ENCODE measurements at places on chromosomes 6 and 20. TPM values are rescaled to one million over a fixed set of nuclear protein-coding genes. Genes with fewer than 3 reads are reported as not detected.

Gene NTSR1
- not detected for total RNA-seq

Gene MAS1
- total RNA-seq, result not detected

Gene PI16
- total RNA-seq, result 0.37 TPM

Gene UBE2V1
- 158 TPM for total RNA-seq

Gene SNAI1
- 0.21 TPM for total RNA-seq

Gene ULBP3
- total RNA-seq, result 2.1 TPM

Gene ME1
- 0.14 TPM for total RNA-seq

Gene KCNQ2
- total RNA-seq, result 0.05 TPM

Gene PDCD2
- 75.4 TPM for total RNA-seq

Gene PDRG1
- 14.9 TPM for total RNA-seq

Gene RIN2
- not detected for total RNA-seq

Gene SLC17A2
- total RNA-seq, result not detected

Gene ZC2HC1B
- total RNA-seq, result 0.23 TPM

Gene BMP2
- total RNA-seq, result not detected

Gene TENT5A
- 1.5 TPM for total RNA-seq

Gene FAM162B
- total RNA-seq, result not detected

Gene IPCEF1
- total RNA-seq, result 17.3 TPM

Gene PTPRK
- 2.6 TPM for total RNA-seq

Gene TPBG
- not detected for total RNA-seq

Gene SLC9A8
- 16.3 TPM for total RNA-seq

Gene CAPN11
- total RNA-seq, result not detected

Gene SNAP91
- total RNA-seq, result not detected

Gene PRRT1
- total RNA-seq, result 0.28 TPM

Gene CRIP3
- total RNA-seq, result 0.50 TPM

Gene APMAP
- 47.5 TPM for total RNA-seq

Gene EEF1A2
- 0.84 TPM for total RNA-seq

Gene BPIFB1
- total RNA-seq, result not detected

Gene EPPIN
- not detected for total RNA-seq

Gene SIRPB2
- total RNA-seq, result not detected

Gene ULBP1
- 0.82 TPM for total RNA-seq

Gene SLC17A1
- total RNA-seq, result not detected

Gene OPRM1
- not detected for total RNA-seq

Gene TFAP2C
- total RNA-seq, result not detected

Gene SIRPG
- 93.8 TPM for total RNA-seq

Gene VSX1
- not detected for total RNA-seq

Gene MCCD1
- total RNA-seq, result not detected

Gene ADGB
- total RNA-seq, result not detected

Gene ZC3H12D
- 25.3 TPM for total RNA-seq

Gene TCP11
- total RNA-seq, result not detected

Data from activated CD8-positive, alpha-beta memory T cell treated with anti-CD3 and anti-CD28 coated beads, Interleukin-2, amount 10 ng/mL, durations not matched to agents 7 days and 5 days (primary cell).